Activated CD4-positive, alpha-beta T cell treated with anti-CD3 and anti-CD28 coated beads, Interleukin-2, amount 50 U/mL, for 4 hours (primary cell): ENCODE measurements at places on chromosomes 12 and 14.

GRCh38 chr12:69872804-69873203, 47.8 kb downstream of the MYRFL start:
- no peak for DNase-seq

- no peak for DNase-seq
These were observed 32.4 kb downstream of the FERMT2 start for GRCh38 chr14:52918486-52918885.

DNA sequence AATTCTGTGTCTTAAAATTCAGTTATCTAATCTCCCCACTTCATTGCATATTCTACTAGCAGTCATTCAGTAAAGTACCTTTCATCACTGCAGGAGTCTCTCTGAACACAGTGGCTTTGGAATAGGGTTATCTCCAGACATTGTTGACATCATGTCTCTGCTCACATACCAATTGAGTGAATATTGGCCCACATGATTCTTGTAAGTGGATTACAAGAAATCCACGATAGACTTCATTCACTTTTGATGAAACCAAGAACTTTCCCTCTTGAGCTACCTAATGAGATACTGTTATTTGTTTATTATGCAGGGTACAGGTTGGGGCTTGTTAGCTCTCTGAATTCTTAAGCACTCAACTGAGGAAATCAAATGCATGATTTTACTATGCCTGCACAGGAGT, 284.9 kb downstream of the RAD51B start:
- DNase-seq: no peak

DNA sequence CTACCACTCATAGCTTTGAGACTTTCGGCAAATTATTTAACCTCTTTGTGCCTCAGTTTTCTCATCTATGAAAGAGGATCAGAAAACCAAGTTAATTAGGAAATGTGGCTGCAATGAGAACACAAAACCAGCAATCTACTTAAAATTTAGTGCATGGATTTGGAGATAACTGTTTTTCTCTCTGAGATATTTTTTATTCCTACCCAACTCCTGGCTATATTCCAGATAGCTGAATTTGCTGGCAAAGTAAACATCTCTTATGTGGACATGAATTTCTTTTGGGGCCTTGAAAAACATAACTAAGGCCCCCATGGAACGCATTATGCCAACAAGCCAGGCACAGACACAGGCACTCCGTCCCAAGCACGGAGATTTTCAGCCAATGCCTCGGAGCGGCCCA, 53.4 kb upstream of the FOXN3 start:
- no peak for DNase-seq

DNA sequence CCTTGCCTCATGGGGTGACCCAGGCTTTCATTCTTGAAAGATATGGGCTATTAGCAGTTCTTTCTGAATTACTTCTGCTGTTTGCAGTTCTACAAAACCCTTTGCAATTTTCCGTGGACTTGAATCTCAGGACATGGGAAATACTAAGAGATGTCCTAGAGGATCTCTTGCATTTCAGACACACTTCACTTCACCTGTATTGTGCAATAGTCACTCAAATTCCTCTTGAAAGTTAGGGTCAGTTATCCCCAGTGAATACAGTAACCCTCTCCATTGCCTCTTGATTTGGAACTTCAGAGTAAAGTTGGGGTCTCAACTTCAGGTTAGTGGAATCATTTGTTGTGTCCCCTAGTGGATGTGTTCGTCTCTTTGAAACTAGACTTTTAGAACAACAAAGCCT, 31.8 kb downstream of the YLPM1 start:
- no peak for DNase-seq

GRCh38 chr12:24821691-24822090, 127.2 kb downstream of the BCAT1 start:
- DNase-seq: no peak

GRCh38 chr14:23249824-23250223, 12.1 kb downstream of the RNF212B start:
- DNase-seq: no peak

DNA sequence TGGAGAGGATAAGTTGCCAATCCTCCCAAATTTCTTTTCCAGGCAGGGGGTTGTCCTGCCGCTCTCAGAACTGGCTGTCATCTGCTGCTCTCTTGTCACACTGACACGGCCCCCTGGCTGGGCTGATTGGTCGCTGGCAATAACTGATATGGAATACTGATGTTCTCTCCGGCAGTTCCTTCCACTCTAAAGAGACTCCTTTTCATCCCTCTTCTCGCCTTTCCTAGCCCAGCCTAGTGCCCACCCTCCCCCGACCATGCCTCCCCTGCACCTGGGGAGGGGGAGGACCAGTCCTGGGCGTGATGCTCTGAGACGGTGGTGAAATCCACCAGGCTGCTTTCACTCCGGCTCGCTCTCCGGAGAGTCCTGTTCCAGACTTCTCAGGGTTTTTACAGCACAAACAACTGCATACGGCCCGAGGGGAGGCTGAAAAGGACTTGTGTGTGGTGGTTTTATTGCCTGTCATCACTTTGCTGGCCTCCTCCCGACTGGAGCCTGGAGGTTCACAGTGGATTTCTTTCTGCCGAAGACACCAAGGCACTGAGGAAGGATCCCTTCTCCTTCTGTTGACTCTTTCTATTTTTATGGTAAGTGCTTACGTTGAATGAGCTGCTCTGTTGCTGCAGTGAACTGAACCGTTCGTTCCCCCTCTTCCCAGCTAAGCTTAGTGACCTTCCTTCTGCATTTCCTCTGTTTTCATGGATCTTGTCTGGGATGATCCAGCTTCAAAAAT, at the start of gene ANO4:
ANO4 (plus strand) TSS at position 336 of the 733 bp plus-strand sequence. CDS start 107,010 bp downstream, outside the sequence.
- no peak for DNase-seq

DNA sequence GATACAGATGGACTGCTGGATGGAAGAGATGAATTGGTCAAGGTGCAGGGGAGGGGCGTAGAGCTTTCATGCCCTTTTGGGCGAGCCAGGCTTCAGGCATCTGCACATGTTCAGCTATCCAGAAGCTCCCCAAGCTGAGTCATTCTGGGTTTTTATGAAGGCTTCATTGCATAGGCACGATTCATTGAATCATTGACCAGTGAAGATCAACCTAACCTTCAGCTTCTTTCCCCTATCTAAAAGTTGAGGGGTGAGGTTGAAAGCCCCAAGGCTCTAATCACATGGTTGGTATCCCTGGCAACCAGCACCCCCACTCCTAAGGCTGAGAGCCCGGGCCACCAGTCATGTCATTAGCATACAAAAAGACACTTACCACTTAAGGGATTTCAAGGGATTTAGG, 36.3 kb downstream of the RPS29 start:
- DNase-seq: no peak

- DNase-seq: no peak
These were observed 11.1 kb downstream of the RASSF3 start for GRCh38 chr12:64621257-64621942.

DNA sequence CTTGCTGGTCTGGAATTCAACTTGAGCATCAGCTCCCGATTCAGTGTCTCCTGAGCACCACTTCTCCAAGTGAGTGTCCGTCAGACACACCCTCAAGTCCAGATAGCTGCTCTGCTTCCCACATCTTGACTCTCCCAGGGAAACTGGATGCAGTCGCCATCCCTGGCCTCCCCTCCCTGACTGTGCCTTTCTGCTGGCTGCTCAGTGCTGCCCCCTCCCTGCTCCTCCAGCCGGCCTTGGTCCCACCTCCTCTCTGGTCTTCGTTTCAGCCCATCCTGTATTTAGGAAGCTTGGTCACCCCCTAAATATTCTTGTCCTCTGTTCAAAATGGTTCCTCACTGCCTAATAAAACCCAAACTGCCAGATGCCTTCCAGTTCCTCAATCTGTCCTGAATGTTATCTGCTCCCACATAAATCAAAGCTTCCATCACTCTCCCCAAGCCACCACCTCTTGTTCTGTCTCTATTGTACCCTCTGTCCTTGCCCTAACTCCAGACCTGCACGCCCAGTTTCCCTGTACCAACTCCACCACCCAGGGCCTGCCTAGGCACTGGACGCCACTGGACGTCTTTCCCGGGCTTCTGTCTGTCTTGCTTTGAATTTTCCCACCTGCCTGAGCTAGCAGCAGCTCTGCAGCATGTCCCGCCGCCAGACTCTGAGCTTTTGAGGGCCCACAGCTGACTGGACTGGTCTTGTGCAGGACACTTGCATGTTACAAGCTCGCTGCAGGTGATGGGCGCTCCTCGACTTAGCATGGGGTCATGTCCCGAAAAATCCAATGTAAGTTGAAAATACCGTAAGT, 33.8 kb downstream of the CCDC92 start:
- no peak for DNase-seq
